ENCODE measurements at places on chromosomes 1 and 21. TPM values are rescaled to one million over a fixed set of nuclear protein-coding genes. Genes with fewer than 3 reads are reported as not detected.
A peak's percentile ranks its signal among the peaks of the same experiment; 100 is the strongest.

DNA sequence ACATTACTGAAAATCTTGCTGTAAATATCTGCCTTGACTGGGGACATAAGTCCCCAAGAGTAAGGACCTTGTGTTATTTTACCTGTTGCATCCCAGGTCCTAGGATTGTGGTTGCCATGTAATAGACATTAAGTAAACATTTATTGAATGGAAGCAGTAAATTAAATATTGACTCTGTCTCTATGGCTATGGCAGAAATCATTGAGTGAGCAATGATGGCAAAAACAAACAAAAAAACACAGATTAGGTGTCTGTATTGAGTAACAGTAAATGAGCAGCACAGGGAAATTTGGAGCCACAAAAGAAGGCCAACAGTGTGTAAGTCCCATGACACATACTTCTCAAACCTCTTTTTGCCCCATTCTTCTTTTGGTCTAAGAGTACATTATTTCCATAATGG is 240.4 kb downstream of the NFIA start:
- H3K36me3 ChIP-seq, result no peaks in the 10 kb centered on the region
- peaks cover 34% of the 10 kb centered on the region for H3K4me1 ChIP-seq
- no peak overlapping the region for H3K4me3 ChIP-seq
- DNase-seq, result no peak
- no peaks in the 10 kb centered on the region for H3K27me3 ChIP-seq
- no peak overlapping the region for H3K27ac ChIP-seq

DNA sequence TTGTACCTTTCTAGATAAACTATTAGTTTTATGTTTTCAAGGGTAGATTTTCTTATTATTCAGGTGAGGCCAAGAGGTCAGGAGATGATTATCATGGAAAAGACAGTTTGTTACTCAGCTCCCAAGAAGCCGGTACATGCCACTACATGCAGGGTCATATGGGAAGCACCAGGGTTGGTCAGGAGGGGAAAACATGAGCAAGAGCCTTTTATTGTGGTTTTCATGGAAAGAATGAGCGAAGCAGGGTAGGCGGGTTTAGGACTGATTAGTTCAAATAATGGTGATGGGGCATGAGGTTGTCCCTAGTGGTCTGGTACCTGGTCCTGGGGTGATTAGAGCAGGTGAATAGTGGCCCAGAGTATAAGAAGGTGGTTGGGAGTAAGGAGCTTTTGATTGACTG is 189.9 kb downstream of the APP start:
- DNase-seq, result no peak
- H3K27ac ChIP-seq, result peak overlapping the region; percentile 16
- peaks cover 28% of the 10 kb centered on the region for H3K4me1 ChIP-seq
- H3K4me3 ChIP-seq, result no peak overlapping the region
- no peaks in the 10 kb centered on the region for H3K27me3 ChIP-seq
- peaks cover 64% of the 10 kb centered on the region for H3K36me3 ChIP-seq

GRCh38 chr1:6275826-6276782 is 15.2 kb upstream of the GPR153 start:
- no peak for DNase-seq
- no peak overlapping the region for H3K4me3 ChIP-seq
- peaks cover 24% of the 10 kb centered on the region for H3K4me1 ChIP-seq
- no peaks in the 10 kb centered on the region for H3K36me3 ChIP-seq
- no peaks in the 10 kb centered on the region for H3K27me3 ChIP-seq
- H3K27ac ChIP-seq, result peak overlapping the region; percentile 83

DNA sequence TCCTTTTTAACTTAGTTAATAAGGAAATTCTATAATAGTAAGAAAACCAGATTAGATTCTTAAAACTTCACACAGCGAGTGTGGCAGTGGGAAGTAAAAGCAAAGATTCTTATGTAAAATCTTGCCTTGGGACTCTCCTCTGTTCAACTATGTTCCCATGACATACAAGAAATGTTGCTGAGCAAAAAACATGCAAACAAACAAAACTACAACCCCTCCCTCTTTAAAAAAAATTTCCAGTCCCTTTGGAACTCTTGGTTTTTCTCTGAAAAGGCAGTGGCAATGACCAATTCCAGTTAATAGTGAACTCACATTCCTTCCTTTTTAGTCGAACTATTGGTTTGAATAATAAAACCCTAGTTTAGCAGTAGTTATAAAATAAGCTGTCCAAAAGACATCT is 453.1 kb upstream of the ZRANB2 start:
- H3K27ac ChIP-seq, result 0 out of 2 replicates have a peak overlapping the region, but pooled peaks have one; percentile 47
- DNase-seq, result no peak

GRCh38 chr1:168626326-168626725 is 49.9 kb downstream of the XCL1 start:
- no peak overlapping the region for H3K27ac ChIP-seq
- no peaks in the 10 kb centered on the region for H3K27me3 ChIP-seq
- DNase-seq, result no peak
- H3K4me3 ChIP-seq, result no peak overlapping the region
- peaks cover 6% of the 10 kb centered on the region for H3K4me1 ChIP-seq

- H3K27me3 ChIP-seq, result peaks cover 3% of the 10 kb centered on the region
- H3K4me3 ChIP-seq, result no peak overlapping the region
- no peak overlapping the region for H3K27ac ChIP-seq
- peaks cover 35% of the 10 kb centered on the region for H3K4me1 ChIP-seq
- H3K36me3 ChIP-seq, result peaks cover 13% of the 10 kb centered on the region
- peak; percentile 40 for DNase-seq
Measured at GRCh38 chr21:34693192-34693810, 24.5 kb downstream of the CLIC6 start.

DNA sequence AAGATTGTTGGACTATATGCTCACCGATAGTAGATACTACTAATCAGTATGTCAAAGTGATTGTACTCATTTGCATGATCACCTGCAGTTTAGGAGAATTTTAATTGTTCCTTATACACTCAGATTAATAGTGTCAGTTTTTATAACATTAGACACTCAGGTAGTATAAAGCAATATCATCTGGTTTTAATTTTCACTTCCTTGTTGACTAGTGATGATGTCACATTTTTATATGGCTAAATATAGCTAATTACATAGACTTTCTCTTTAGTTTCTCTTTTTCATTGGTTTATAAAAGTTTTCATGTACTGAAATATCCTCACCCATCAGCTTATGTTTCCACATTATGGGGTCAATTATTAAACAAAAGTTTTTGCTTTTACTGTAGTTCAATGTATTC is 1332.4 kb upstream of the ADGRL2 start:
- DNase-seq, result no peak
- H3K4me1 ChIP-seq, result no peaks in the 10 kb centered on the region
- H3K4me3 ChIP-seq, result no peak overlapping the region
- no peaks in the 10 kb centered on the region for H3K36me3 ChIP-seq
- no peaks in the 10 kb centered on the region for H3K27me3 ChIP-seq

GRCh38 chr1:109255097-109255651 is 5.8 kb downstream of the CELSR2 start:
- H3K4me3 ChIP-seq, result peak overlapping the region; percentile 12
- DNase-seq, result no peak
- peaks cover 14% of the 10 kb centered on the region for H3K27me3 ChIP-seq
- peaks cover 39% of the 10 kb centered on the region for H3K4me1 ChIP-seq
- peaks cover 17% of the 10 kb centered on the region for H3K36me3 ChIP-seq

DNA sequence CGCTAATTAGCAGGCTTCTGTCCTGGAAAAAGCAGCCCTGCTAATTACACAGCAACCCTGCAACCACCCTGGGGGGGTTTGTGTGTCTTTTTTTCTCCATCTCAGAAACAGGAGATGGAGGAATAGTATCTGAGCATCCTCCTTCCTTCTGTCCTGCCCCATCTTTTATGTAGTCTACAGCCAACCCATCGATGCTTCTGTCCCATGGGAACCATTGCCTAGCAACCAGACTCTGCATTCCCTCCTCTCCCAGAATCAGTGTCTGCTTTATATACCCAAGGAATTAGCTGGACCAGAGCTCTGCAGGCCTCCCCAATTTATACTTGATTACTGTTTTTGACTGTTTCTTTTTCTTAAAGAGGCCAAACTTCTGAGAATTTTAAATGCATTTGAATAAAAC is 35.1 kb downstream of the LRRC38 start:
- no peak for DNase-seq
- no peak overlapping the region for H3K4me3 ChIP-seq
- H3K27ac ChIP-seq, result no peak overlapping the region
- H3K36me3 ChIP-seq, result no peaks in the 10 kb centered on the region

DNA sequence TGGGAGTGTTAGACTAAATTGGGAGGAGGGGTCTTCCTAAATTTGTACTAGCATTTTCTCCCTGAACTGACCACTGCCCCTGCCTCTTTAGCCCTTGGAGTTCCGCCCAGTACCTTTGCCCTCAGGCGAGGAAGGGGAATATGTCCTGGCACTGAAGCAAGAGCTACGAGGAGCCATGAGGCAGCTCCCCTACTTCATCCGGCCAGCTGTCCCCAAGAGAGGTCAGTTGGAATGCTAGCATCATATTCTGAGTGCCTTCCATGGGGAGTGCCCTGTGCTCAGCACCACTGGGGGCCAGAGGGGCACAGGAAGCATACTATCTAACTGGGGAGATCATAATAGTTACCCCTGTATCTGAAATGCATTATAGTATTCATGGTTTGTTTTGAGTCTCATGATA is 10.7 kb downstream of the POLR3GL start:
- peaks cover 2% of the 10 kb centered on the region for H3K4me1 ChIP-seq
- no peaks in the 10 kb centered on the region for H3K27me3 ChIP-seq
- no peak overlapping the region for H3K4me3 ChIP-seq
- DNase-seq, result no peak
- H3K36me3 ChIP-seq, result no peaks in the 10 kb centered on the region
- H3K27ac ChIP-seq, result no peak overlapping the region

- no peaks in the 10 kb centered on the region for H3K36me3 ChIP-seq
- H3K4me1 ChIP-seq, result peaks cover under 1% of the 10 kb centered on the region
- H3K4me3 ChIP-seq, result no peak overlapping the region
- DNase-seq, result no peak
Measured at GRCh38 chr21:39110431-39110830, 72.8 kb downstream of the PSMG1 start.

DNA sequence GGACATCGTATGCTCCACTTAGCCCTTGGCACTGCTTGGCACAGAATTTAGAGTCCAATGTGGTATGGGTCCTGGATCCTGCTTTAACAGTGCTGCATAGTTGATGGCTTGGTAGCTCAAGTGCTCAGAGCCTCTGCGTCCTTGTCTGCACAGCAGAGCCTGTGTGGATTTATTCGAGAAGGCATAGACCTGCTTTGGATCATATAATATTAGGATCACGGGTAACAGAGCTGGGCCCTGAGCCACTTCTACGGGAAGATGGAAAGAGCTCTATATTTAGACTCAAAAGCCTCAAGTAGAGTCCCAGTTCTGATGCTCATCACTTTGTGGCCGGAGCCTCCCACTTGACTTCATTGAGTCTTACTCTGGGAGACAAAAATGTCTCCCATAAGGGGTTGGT is 164.4 kb upstream of the EDN2 start:
- no peaks in the 10 kb centered on the region for H3K36me3 ChIP-seq
- H3K27me3 ChIP-seq, result no peaks in the 10 kb centered on the region
- H3K4me3 ChIP-seq, result no peak overlapping the region
- peaks cover 13% of the 10 kb centered on the region for H3K4me1 ChIP-seq

DNA sequence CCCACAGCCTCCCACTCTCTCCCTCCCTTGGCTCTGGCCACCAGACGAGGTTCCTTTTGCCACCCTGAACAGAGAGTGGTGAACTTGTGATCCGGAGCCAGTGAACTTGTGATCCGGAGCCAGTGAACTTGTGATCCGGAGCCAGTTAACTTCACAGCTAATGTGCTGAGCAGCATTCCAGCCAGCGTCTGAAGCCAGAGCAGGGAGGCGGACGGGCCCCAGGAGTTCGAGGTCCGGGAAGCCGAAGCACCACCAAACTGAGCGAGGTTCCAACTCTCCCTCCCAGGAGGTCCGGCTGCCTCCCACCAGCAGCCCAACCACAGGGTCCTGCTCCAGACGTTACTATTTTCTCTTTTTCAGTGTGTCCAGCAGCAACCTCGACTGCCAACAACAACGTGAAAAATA is 85.8 kb downstream of the SYF2 start:
- no peak for DNase-seq
- no peak overlapping the region for H3K27ac ChIP-seq
- H3K4me3 ChIP-seq, result no peak overlapping the region
- H3K27me3 ChIP-seq, result no peaks in the 10 kb centered on the region

- no peaks in the 10 kb centered on the region for H3K36me3 ChIP-seq
- no peak overlapping the region for H3K4me3 ChIP-seq
- H3K27ac ChIP-seq, result no peak overlapping the region
- H3K27me3 ChIP-seq, result no peaks in the 10 kb centered on the region
- DNase-seq, result no peak
Measured at GRCh38 chr1:117512728-117513321, 93.0 kb upstream of the TENT5C start.

DNA sequence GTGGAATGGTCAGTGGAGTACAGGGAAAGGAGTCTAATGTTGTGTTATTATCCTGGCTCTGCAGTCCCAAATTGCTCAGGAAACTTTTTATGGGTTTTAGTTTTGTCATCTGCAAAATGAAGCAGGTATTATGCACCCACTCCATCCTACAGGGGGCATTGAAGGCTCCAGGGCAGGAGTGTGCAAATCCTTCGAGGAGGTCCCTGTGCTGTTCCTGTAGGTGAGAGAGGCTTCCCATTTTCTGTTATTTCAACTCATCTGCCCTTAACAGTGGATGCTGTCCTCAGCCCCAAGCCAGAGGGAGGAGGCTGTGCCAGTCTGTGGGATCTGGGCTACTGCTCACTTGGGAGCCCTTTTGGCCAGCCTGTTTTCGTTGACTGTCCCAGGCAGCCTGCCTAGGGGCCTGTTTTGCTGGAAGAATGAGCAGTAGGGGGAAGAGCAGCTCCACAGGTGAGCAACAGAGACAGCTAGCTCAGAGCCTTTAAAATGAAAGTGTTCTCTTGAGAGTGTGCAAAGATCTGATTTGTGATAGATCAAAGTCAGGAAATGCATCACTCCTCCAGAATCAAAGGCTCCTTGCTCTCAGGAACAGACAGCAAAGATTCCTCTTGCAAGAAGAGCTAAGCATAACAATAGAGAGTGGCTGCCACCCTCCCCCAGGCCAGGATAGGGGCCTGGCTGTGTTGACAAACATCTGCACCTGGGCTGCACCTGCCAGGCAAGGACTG is 317.6 kb upstream of the PROX1 start:
- H3K27ac ChIP-seq, result peak overlapping the region; percentile 84
- H3K4me3 ChIP-seq, result no peak overlapping the region
- peaks cover 21% of the 10 kb centered on the region for H3K4me1 ChIP-seq
- peaks cover 3% of the 10 kb centered on the region for H3K36me3 ChIP-seq

SUCO gene
- 37.4 TPM for total RNA-seq

TFF2 gene
- 0.33 TPM for total RNA-seq

ARMH1 gene
- total RNA-seq, result 0.78 TPM

TPTE gene
- total RNA-seq, result not detected

SEMA6C gene
- 16.3 TPM for total RNA-seq

NCAM2 gene
- 0.64 TPM for total RNA-seq

ADORA1 gene
- total RNA-seq, result 2.6 TPM

NGF gene
- total RNA-seq, result 0.53 TPM
